Activated naive CD4-positive, alpha-beta T cell treated with anti-CD3 and anti-CD28 coated beads, Interleukin-2, amount 50 U/mL, for 72 hours (primary cell): ENCODE measurements at places on chromosomes 6 and 20. TPM values are rescaled to one million over a fixed set of nuclear protein-coding genes. Genes with fewer than 3 reads are reported as not detected.

GRCh38 chr6:123211777-123212545, 215.9 kb downstream of the CLVS2 start:
- no peak for DNase-seq

- no peak for DNase-seq
Observed at GRCh38 chr6:133644892-133645619, 243.9 kb upstream of the TCF21 start.

DNA sequence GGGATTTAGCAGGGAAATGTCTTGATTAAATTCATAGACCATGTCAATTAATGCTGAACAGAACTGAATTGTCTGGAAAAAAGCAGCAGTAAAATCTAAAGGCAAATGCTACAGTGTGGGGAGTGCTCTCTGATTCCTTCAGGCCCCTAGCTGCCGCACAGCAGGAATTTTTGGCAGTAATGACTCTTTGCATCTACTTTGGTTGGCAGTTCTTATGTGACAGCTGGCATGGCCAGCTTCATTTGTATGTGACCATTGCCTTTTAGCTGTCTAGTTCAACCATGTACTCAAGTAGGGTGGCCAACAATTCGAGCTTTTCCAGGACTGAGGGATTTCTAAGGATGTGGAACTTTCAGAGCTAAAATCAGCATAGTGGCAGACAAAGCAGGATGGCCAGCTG, 499.1 kb upstream of the MAN1A1 start:
- no peak for DNase-seq

- no peak for DNase-seq
Observed at GRCh38 chr20:49887251-49888211, 27.8 kb downstream of the SPATA2 start.

GRCh38 chr20:51284176-51284575, 258.3 kb downstream of the NFATC2 start:
- no peak for DNase-seq

DNA sequence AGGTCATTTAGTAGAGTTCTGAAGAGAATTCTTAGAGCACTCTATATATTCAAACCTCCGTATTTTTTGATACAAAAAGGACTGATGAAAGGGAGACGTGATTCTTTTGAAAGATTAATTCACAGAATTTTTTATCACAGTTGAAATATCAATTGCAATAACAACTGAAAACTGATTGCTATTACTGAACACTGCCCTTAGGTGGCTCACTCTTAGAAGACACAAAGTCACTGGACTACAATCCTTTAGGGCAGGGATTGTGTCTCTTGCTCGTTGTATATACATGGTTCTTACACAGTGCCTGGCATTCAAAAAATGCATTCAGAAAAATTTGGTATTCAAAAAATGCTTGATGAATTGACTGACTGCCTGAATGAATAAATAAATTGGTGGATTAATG, 17.1 kb upstream of the CALHM6 start:
- DNase-seq, result no peak

DNA sequence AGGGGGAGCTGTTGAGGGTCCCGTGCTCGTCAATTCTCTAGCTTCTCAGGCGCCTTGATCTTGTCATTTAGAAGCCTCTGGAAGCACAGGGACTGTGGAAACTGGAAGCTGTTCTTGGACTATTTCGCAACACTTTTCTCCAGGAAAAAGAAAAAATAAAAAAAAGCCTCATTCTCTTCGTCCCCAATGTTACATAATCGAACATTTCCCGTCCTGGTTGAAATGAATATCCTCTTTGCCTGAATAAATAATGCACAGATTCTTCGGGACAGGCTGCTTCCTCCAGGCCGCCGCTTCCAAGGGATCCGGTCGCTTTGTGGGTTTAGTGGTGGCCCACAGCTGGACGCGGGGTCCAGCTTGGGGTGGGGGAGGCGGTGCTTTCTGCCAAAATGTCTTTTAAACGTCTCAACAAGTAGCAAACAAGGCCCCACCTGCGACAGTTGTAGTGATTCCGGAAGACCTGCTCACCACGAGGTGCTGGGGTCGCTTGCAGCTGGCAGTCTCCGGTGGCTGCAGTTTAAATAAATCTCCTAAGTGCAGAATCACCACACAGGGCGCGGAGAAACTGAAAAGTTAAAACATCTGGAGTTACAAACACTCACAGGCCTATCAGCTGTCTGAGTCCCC, 125.9 kb upstream of the ESR1 start:
- DNase-seq, result no peak

DNA sequence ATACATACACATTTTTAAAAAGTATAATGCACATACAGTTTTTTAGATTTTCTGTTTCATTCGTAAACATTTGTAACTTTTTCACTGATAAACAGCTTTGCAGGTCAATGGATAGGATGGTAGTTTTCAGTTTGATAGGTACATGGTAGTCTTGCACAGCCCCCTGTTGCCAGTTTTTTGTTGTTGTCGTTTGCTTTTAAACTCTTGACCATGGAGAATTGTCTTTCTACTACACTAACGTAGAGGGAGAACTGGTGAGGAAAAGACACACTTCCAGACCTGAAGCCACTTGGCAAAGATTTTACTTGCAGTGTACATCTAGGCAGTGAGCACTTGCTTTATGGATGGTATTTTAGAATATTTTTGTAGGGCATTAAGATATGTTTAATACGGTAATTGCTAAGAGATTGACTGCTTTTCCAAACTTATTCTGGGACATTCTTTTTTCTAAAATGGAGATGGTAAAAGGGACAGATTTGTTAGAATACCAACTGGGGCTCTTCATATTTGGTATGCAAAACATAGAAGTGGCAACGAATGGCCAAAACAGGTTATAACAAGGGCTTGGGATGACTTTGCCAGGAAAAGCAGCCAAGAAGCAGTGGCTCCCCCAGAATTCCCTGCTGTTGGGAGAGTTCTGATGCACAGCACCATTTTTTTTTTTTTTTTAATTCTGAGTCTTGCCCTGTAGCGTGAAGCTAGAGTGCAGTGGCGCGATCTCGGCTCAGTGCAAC, 1.5 kb downstream of the PYGB start:
- no peak for DNase-seq

DNA sequence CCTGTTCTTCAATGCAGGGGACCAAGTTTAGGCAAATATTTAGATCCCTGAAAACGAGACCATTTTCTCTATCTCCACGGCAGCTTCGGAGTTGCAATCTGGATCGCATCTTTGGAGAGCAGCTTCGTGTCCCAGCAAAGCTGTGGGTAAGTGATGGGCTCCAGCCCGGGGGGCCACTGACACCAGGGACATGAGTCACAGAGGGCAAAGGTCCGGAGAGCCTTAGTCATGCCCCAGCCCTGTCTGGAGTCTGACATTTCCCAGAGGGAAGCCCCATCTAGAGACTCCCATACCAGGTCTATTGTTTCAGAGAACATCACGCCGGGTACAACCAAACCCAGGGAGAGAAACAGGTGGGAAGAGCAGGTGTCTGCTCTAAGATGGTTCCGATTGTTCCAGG, 95.9 kb downstream of the NFATC2 start:
- DNase-seq, result no peak

- DNase-seq, result no peak
Observed at GRCh38 chr20:13382786-13383185, 161.7 kb downstream of the ISM1 start.

- no peak for DNase-seq
Observed at GRCh38 chr6:86961455-86962200, 24.3 kb downstream of the HTR1E start.

- no peak for DNase-seq
Observed at GRCh38 chr20:21554376-21554890, 40.6 kb upstream of the NKX2-2 start.

- DNase-seq, result no peak
Observed at GRCh38 chr6:140644017-140644416, 1269.6 kb upstream of the CITED2 start.

DNA sequence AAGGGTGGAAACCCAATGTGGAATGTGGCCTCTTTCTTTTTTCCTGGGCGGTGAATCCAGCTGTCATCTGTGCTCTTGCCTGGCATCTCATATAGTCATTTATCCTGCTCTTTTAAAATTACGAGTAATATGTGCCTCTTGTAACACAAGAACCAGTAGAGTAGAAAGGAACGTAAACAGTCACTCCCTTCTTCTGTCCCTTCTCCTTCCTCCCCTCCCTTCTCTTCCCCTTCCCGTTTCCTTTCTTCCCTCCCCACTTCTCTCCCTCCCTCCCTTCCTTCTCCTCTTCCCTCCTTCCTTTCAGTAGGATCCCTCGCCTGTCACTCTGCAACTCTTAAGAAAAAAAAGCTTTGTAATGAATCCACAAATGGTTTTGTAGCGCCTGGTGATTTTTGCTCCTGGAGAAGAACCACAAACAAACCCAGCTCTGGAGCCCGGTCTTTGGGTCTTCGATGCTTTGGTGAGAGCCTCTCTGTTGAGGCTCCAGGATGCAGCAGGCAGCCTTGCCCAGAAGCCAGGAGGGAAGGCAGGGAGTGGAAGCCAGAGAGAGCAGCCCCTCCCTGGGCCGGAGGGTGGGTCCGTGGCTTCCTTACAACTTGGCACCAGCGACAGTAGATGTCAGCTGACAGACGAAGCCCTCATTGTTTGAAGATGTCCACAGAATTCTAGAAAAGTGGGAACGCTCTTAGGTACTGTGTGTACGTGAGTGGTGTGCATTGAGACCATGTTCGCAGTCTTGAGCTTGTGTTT, 15.0 kb downstream of the DUSP22 start:
- DNase-seq, result no peak

DNA sequence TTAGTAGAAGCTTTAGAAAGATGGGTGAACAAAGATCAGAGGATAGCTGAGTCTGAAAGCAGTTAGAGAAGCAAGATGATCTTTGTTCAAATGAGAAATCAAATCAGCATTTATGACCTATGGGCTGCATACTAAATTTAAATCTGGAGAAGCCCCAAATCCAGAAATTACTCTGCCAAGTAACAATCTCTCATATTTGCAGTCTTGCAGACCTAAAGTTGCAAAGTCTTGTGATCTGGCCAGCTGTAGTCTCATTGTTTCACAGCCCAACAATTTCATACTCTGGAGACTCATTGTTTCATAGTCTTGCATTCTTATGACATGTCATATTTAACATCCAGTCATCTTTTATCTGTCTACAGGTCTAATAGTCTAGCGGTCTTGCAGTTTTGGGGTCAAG, 364.9 kb upstream of the RSPO3 start:
- no peak for DNase-seq

DNA sequence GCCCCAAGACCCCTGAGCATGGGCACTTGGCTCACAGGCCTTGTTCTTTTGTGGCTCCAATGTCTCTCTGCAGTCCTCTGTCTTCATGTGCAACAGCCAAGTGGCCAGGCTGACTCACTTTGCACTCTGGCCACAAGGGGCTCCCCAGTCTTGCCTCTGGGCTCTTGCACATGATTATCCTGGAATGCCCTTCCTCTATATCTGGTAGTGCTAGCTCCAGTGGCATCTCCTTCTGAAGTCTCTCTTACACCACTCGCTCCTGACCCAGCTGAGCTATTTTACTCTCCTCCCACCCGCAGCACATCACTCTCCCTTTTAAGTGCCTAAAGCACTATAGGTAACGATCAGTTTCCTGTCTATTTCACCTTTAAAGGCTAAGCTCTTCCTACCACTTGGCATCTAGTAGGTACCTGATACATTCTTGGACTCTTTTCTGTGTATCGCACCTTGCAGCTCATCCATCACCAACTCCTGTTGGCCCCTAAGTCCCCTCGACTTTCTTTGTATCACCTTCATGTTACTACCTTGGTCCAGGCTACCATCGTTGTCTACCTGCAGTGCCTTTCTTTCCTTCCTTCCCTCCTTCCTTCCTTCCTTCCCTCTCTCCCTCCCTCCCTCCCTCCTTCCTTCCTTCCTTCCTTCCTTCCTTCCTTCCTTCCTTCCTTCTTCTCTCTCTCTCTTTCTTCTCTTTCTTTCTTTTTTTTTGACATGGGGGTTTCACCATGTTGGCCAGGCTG, 211.9 kb upstream of the RNF24 start:
- no peak for DNase-seq

DNA sequence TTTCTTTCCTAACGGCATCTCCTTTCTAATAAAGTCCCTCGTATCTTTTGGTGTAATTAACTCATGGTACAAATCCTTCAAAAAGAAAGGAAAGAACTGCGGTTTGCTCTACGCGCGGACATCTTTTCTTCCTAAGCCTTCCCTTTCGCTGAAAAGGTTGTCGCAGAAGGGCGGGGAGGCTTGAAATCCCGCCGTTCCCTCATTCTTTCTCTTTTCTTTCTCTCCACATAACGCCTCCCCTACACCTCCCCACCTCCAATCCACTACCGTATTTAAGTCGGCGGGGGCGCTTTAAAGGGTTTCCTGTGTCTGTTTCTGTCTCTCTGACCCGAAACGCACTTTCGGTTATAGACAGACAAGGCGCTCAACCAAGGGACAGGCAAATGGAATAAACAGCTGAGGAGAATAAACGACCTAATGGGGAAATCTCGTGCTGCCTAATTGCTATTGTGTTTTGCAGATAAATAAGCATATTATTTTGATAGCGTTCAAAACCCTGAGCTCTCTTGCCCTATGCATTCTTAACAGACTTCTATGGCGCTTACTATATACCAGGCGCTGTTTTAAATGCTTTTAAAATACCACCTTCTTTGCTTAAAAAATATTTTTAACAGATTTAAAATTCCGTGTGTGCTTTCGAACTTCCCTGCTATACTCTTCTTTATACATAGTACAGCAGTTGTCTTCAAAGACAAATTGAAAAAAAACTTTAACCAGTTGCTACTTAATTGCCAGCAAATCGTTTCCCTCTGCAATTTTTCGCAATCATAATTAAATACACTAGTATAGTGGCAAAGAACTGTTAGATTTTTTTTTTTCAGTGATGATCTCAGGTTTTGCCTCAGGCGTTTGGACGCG, 2.5 kb upstream of the HEY2 start:
- DNase-seq, result peak; percentile 63

- DNase-seq, result no peak
Observed at GRCh38 chr6:169966312-169967181, 215.1 kb downstream of the ERMARD start.

- DNase-seq, result no peak
Observed at GRCh38 chr20:37777012-37777950, 83.5 kb downstream of the CTNNBL1 start.

DNA sequence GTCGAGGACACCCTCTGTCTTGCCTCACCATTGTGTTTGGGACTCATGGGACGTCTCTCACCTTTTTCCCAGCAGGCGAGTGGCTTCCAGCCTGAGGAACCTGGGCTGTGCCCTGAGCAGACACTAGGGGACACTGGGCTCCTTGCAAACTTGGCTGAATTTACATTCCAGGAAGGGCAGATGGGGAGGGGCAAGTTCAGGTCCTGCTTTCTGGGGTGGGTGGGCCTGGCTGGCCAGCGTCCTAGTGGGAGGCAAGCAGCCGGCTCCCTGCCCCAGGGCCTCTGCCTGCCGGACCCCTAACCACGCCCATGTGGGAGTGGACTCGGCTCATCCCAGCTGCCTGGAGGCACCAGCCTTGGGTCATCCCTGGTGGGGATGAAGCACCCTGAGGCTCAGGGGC, 48.2 kb upstream of the MLN start:
- no peak for DNase-seq

- DNase-seq, result no peak
Observed at GRCh38 chr6:25958700-25959162, 3.9 kb upstream of the TRIM38 start.

- no peak for DNase-seq
Observed at GRCh38 chr20:59831916-59832270, 101.5 kb downstream of the SYCP2 start.

Gene ULBP2
- 0.66 TPM for total RNA-seq

Gene PMEPA1
- 3.9 TPM for total RNA-seq

Gene RGS17
- total RNA-seq, result not detected

Gene C6orf132
- 0.29 TPM for total RNA-seq

Gene OOEP
- total RNA-seq, result 0.48 TPM

Gene TRIM40
- not detected for total RNA-seq

Gene NKX2-4
- total RNA-seq, result not detected

Gene TSPO2
- total RNA-seq, result not detected

Gene PNLDC1
- 0.35 TPM for total RNA-seq

Gene FOXP4
- 3.7 TPM for total RNA-seq

Gene DEF6
- 107 TPM for total RNA-seq

Gene MCM8
- total RNA-seq, result 38.8 TPM
